ENCODE measurements at places on chromosomes 12 and 14. TPM values are rescaled to one million over a fixed set of nuclear protein-coding genes. Genes with fewer than 3 reads are reported as not detected.

Gene KRT77
- total RNA-seq = not detected

Gene SRRM4
- total RNA-seq = not detected

Gene ADAMTS20
- total RNA-seq = not detected

Gene TTC9
- under 0.01 TPM for total RNA-seq

Gene MYH6
- total RNA-seq = not detected

Gene GRIP1
- not detected for total RNA-seq
